ENCODE measurements at places on chromosomes 5 and 9.

GRCh38 chr9:78030296-78030552 lies 1.4 kb downstream of the GNAQ start:
- no peak for DNase-seq

GRCh38 chr5:62942384-62942783 lies 363.8 kb downstream of the LRRC70 start:
- DNase-seq, result no peak

- DNase-seq, result no peak
These were observed 126.0 kb downstream of the SUSD1 start for GRCh38 chr9:112048924-112049691.

- DNase-seq, result no peak
These were observed 31.4 kb upstream of the SYK start for GRCh38 chr9:90770182-90770738.

- DNase-seq, result no peak
These were observed 36.1 kb upstream of the CCNG1 start for GRCh38 chr5:163401271-163401670.

- no peak for DNase-seq
These were observed 573.9 kb downstream of the ZNF608 start for GRCh38 chr5:124172389-124173003.

DNA sequence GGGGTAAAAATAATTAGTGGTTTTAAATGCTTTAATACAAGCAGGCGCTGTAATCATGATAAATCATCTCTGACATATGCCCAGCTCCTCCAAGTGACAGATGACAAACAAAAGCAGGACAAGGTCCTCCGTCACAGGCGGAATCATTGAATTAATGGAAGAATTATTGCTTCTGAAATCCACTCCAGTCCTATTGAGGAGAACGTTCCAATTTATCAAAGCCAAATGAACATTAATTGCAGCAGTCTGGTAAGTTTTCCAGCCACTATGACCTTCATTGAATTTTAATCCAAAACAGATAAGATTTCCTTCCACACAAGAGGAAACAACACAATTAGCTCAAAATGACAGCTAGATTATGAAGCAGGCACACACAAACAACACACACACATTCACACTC lies 136.8 kb downstream of the ASTN2 start:
- DNase-seq, result no peak

- no peak for DNase-seq
These were observed 78.9 kb downstream of the PPP2R2B start for GRCh38 chr5:146799671-146800070.

DNA sequence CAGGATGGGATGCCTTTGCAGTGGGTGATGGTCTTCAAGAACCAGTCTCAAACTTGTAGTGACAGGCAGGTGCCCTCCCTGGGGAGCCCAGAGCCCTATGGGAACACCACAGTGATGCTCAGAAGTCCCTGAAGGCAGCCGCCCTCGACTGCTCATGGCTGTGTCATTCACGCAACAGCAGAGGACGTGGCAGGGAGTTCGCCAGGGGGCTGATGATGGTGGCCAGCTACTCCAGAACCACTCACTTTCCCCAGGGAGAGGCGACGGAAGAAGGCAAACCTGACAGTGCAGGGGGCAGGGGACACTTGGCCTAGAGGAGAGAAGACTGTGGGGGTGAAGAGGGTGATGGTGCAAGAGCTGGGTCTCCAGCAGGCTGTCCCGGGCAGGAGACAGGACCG lies 4.0 kb downstream of the IL13 start:
- DNase-seq, result no peak

- DNase-seq, result no peak
These were observed 6.3 kb downstream of the NR2F1-AS1 start for GRCh38 chr5:93574491-93575305.

GRCh38 chr5:43659075-43659474 lies 56.1 kb downstream of the NNT start:
- no peak for DNase-seq

GRCh38 chr9:98708933-98709911 lies at the start of gene GABBR2:
Gene GABBR2 (minus strand): TSS chr9:98708935. CDS start chr9:98708737, 198 bp downstream.
- DNase-seq, result no peak

- DNase-seq, result no peak
These were observed 232.1 kb downstream of the ARHGEF28 start for GRCh38 chr5:73858054-73858453.

- DNase-seq, result no peak
These were observed 90.0 kb downstream of the STK10 start for GRCh38 chr5:172098046-172098445.

DNA sequence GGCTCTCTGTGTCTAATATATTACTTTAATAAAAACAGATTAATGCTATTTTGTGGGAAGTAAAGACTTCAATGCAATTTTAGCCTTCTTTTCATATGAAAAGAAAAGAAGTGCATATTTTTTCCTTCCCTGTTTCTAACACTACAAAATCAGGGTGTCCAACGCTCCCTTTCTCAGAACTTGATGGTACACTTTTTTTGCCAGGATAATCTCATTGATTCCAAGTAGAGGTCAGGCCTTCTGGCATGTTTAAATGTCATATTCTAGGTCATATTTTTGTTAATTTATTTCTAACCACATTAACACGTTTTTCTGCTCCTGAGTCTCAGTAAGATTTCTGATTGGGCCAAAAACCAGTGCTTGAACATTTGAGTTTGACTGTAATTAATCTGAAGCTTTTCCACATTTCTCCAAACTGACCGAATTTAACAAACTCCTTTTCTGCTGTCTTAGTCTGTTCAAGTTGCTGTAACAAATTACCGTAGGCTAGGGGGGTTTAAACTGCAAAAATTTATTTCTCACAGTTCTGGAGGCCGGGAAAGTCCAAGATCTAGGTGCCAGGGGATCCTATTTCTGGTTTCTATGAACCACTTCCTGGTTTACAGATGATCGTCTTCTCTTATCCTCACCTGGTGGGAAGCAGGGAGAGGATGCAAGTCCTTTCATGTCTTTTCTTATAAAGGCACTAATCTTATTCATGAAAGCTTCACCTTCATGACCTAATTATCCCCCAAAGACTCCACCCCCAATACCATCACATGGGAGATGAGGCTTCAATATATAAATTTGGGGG lies 63.2 kb upstream of the ELL2 start:
- DNase-seq, result no peak

DNA sequence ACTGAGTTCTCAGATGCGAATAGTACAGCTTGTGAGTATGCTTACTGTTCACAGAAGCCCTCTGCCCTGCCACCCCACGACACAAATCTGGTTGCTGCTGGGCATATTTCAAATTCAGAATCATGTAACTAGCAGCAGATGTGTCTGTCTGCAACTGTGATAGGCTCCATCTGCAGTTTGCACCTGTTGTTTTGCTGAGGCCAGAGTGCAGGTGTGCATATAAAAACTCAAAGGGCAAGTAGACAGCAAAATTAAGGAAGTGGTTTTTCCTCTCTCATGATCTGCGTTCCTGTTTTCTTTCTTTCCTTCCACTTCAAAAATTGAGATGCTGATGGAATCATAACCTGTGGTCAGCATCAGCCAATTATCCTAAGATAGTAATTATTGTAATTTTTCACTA lies 1000.5 kb downstream of the PTPRD start:
- DNase-seq, result no peak

DNA sequence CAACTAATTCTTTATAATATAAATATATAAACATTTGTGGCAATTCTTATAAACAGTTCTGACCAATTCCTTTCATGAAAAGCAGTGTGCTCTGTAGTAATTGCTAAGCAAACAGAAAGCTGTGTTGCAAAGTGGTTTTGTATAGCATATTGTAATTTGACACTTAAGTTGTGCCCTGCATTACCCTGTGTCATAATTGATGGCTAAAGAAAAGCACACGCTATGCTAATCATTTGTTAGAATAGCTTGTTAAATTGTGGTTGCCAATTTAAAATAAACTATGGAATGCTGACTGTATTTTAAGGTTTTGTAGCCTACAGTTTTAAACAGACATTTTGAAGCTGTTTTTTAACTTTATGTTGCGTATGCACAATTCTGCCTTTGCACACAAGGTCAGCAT lies 140.0 kb downstream of the PBX3 start:
- DNase-seq, result no peak

- DNase-seq, result no peak
These were observed 603.9 kb downstream of the DMRTA1 start for GRCh38 chr9:23050548-23050947.

- DNase-seq, result no peak
These were observed 33.0 kb downstream of the FAM240B start for GRCh38 chr9:38686933-38687332.

GRCh38 chr9:83238871-83239640 lies 176.1 kb upstream of the RASEF start:
- DNase-seq, result no peak

DNA sequence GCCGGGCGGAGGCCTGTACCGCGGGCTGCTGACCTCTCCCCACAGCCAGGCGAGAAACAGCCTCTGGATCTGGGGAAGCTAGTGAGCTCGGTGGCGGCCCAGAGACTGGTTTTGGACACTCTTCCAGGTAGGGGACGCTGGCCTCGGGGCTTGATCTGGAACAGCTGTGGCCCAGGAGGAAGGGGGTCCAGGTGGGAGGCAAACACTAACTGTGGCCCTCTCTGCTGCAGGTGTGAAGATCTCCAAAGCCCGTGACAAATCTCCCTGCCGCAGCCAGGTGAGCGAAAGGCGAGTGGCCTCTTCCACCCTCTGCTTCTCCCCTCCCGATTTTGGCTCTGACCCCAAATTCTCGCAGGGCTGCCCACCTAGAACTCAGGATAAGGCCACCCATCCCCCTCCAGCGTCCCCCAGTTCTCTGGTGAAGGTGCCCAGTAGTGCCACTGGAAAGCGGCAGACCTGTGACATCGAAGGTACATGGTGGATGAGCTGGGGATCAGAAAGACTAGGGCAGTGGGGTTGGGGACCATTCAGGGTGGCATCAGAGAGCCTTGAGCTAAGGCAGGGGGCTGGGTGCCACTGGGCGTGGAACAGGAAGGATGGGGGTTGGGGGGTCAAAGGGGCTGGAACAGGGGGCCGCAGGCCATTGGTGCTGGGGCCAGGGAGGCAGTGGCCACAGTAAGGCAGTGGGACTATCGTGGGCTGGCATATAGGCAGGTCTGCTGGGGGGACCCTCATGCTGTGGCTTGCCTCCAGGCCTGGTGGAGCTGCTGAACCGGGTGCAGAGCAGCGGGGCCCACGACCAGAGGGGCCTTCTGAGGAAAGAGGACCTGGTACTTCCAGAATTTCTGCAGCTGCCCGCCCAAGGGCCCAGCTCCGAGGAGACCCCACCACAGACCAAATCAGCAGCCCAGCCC lies 12.9 kb upstream of the SLC34A1 start:
- no peak for DNase-seq

GRCh38 chr5:28374492-28374967 lies 1336.1 kb upstream of the CDH9 start:
- DNase-seq, result no peak

DNA sequence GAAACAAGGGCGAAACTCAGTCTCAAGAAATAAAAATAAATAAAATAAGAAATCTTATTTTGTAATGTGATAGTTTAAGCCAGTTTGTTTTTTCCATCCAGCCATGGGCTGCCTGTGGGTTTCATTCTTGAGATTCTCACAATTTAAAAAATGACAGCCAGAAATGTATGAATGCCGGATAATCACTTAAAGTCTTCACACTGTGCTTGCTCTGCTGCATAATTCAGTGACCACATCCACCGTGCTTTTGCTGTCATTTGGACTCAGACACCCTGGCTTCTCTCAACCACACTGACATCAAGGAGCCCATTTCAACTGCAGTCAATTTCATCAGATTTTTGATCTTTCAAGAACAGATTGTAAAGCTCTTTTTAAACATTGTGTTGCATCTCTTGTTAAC lies 61.0 kb upstream of the DAPK1 start:
- DNase-seq, result no peak

DNA sequence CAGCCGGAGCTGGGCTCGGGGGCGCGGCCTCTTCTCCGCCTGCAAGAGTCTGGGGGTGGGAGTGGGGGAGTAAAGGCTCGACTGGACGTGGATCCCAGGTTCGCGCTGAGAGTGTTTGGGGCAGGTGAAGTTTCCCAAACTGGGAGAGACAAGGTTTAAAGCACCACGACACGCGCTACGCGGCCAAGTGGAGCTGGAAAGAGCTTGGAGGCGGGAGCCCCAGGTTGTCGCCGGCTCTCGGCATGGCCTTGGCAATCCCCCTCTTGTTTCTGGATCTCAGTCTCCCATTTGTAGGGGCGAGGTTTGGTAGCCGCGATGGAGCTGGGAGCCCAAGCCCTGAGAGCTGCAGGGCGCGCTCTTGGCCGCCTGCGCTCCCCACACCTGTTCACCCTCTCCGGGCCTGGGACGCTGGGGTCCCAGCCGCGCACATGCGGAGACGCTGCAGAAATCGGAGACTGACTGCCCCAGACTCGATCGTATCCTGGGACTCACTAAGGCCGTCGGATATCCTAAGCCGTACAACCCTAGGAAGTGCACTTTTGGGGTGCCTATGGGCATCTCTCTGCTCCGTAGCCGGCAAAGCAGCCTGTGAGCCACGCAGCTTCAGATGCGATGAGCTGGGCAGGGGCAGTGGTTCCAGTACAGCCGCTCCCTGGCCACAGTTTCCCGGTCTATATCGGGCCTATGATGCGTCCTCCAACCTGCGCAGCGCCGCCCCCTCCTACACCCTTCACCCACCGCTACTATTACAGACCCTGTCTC lies 937 bp downstream of the TMOD1 start:
- no peak for DNase-seq

GRCh38 chr5:171336521-171337209 lies 27.6 kb downstream of the TLX3 start:
- no peak for DNase-seq

GRCh38 chr5:61519728-61520277 lies 187.7 kb downstream of the ZSWIM6 start:
- DNase-seq, result no peak

GRCh38 chr5:158921441-158922262 lies 178.1 kb downstream of the EBF1 start:
- no peak for DNase-seq

GRCh38 chr9:80157561-80157983 lies 585.8 kb downstream of the TLE4 start:
- DNase-seq, result no peak

DNA sequence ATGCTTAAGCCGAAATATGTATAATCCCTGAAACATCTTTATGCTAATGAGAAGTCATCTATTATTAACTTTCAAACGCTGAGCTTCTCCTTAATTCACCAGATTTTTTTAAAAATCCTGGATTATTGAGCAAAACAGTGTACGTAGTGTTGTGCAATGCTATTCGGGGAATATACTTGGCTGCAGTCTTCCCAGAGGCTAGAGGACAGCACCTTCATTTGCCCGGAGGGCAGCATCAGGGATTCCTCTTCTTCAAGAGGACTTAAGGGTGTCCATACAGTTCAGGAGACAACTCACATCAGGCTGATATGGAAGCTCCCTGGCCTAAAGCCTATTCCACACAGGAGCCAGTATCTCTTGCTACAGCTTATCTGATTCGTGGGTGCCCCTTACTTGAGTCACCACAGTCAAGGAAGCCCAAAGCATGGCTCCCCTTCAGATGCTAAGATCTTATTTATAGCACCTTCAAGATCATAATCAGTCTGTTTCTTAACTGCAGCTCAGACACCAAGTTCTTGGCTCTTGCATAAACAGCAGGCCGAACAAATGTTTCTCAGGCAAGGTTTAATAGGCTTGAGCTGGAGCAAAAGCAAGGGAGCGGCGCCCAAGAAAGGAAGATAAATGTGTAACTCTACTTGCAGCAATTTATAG lies 29.4 kb downstream of the NUTM2F start:
- DNase-seq, result no peak

- no peak for DNase-seq
These were observed 129.2 kb downstream of the BOD1 start for GRCh38 chr5:173487300-173487699.

All from cortex of kidney (tissue), 1 donor.